ENCODE measurements at places on chromosomes 3 and 15.

DNA sequence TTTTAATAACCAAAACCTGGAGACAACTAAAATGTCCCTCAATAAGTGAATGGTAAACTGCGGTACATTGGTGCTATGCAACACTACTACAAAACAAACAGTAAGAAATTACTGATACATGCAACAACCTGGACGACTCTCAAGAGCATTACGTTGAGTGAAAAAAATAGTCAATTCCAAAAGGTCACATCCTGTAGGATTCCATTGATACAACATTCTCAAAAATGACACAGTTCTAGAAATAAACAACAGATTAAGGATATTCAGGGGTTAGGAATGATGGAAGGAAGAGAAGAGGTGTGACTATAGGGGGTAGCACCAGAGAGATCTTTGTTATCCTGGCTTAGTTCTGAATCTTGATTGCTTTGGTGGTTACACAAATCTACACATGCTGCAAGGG, 72.2 kb downstream of the ZNF148 start:
- ATAC-seq = no peak

GRCh38 chr3:179404307-179404706, 47.0 kb downstream of the GNB4 start:
- no peak for ATAC-seq

- no peak for ATAC-seq
Observed at GRCh38 chr3:105584003-105584790, 217.5 kb downstream of the ALCAM start.

DNA sequence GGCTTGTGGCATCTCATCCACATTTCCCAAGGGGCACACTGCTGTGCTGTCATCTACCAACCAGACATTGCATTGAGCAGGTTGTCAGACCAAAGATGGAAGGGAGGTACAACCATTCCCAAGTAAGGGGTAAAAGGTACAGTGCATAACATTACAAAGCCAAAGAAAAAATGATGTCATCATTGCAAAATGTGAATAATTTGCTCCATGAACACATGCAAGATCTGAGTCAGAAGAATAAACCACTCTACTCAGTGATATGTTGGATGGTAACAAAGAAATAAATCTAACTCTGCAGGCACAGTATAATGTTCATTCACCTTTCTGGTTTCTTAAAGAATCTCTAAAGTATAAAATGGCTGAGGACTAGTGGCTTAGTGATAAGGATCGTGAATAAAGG, 202.7 kb downstream of the MAGI1 start:
- no peak for ATAC-seq

- ATAC-seq = peak; percentile 62
Observed at GRCh38 chr3:46098319-46098761, 71.1 kb upstream of the XCR1 start.

- no peak for ATAC-seq
Observed at GRCh38 chr15:80107774-80108173, 45.0 kb upstream of the FAH start.

Measured in activated CD4-positive, CD25-positive, alpha-beta regulatory T cell treated with anti-CD3 and anti-CD28 coated beads, Interleukin-2, amount 50 U/mL, for 24 hours (primary cell).